Panc1 (cell line): ENCODE measurements at places on chromosomes 16 and 17. TPM values are rescaled to one million over a fixed set of nuclear protein-coding genes. Genes with fewer than 3 reads are reported as not detected.

Gene SKA2
- total RNA-seq = 30.3 TPM

Gene ACAP1
- 2.7 TPM for total RNA-seq

Gene FOXJ1
- total RNA-seq = 0.28 TPM

DNA sequence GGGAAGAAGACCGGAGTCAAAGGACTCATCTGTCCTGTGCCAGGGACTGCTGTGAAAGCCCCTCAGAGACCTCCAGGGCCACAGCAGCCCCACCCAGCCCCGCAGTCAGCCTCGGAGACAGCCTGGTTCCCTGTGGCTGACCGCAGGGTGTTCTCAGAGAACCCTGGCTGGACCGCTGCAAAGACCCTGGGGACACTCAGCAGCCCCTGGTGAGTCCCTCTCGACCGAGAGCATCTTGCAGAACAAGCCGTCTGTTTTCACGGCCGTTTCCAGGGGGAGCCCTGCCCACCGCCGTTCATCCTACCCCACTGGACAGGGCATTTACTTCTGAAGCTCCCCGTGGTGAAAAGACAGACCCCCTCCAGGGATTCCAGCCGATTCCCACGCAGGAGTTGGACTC lies 10.3 kb downstream of the UBALD1 start:
- no peak for DNase-seq

- DNase-seq = no peak
Observed at GRCh38 chr17:76909971-76910760, 42.0 kb downstream of the MGAT5B start.

- no peak for DNase-seq
Observed at GRCh38 chr16:11629071-11630030, 38.9 kb upstream of the SNN start.

Gene KRT32
- 0.72 TPM for total RNA-seq

Gene BCL6B
- 0.18 TPM for total RNA-seq

GRCh38 chr17:8472663-8473062 lies 37.0 kb downstream of the NDEL1 start:
- DNase-seq = no peak

DNA sequence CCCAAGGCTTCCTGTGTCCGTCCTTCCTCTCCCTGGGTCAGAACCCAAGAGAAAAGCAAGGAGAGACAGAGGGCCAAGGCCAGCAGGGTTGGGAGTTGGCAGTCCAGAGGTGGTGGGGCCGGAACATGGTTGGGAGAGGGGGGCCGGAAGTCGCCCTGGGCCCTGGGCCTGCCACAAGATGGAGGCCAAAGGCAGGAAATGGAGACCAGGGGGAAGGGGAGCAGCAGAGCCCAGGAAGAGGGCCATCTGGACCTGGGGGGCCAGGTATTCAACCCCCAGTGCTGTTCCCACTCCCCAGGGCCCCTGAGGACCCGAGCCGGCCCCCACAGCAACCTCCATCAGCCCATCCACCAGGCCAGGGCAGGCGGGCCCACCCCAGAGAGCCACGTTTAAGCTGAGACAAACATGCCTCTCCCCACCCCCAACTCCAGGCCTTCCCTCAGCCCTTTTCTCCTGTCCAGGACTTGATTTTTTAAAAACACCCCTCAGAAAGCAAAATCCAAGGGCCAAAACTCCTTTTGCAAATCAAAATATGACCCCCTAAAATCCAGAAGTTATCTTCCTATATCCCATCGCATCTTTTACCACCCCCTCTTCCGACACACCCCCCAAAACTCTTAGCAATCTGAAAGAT lies 4.4 kb upstream of the BCL6B start:
- DNase-seq = no peak

Gene HS3ST6
- total RNA-seq = 3.3 TPM

- DNase-seq = no peak
Observed at GRCh38 chr16:19716183-19716582, 1.8 kb downstream of the KNOP1 start.

DNA sequence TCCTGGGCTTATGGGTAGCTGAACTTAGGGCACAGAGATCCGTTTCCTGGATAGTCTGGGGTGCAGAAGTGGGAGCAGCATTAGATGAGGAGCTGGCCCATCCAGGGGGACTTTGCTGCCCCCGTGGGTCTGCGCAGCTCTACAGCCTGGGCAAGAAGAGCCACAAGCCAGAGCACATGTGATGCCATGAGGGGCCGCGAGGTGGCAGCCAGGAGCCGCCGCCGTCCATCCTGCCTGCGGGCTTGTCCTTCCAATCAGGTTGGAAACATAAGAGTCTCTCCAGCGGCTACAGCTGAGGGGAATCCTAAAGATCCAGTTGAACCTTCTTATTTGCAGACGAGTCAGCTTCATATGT lies 21.9 kb downstream of the C1QTNF1 start:
- DNase-seq = no peak

DNA sequence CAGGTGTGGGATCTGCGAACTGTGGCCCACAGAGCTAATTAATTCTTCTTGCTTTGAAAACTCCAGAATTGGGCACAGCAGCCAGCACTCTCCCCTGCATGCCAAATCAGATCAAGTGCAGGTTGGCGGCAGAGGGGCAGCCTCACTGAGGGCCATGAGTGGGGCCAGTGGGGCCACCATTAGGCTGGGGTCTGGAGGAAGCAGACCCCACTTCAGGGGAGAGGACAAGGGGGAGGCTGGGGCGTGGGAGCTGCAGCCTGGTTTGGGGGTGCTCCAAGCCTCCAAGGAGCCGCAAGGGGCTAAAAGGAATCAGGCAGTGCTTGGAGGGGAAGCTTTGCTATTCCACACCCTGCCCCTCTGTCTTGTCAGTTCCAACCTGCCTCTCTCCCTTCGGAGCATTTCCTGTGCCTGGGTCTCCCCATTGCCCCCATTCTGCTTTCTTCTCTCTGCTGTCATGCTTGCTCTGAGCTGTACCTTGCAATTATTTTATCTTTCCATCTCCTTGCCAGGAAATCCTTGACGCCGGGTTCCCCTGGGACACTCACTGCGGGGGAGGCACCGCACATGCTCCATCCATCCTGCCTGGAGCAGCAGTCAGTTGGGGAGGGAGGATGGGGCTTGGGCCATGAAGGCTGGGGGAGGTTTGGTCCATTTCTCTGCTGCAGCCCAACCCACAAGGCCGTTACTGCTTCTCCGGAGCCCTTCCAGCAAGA lies 3.3 kb upstream of the ABCC3 start:
- no peak for DNase-seq

DNA sequence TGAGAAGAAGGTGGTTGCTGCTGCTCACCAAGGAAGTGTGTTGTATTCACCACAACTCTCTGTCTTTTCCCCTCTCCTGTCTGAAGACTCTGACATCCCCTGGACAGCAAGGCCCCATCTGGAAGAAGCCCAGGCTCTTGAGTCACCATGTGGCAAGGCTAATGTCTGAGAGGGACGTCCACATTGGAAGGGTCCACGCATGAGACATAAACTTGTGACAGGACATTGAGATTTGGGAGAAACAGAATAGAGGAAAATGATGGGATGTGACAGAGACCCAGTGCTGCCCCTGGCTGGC lies 176.5 kb downstream of the IRF8 start:
- DNase-seq = no peak

Gene SLC38A8
- total RNA-seq = not detected

GRCh38 chr17:81460856-81461460 lies 51.6 kb downstream of the ACTG1 start:
- no peak for DNase-seq

Gene OR1A1
- not detected for total RNA-seq

DNA sequence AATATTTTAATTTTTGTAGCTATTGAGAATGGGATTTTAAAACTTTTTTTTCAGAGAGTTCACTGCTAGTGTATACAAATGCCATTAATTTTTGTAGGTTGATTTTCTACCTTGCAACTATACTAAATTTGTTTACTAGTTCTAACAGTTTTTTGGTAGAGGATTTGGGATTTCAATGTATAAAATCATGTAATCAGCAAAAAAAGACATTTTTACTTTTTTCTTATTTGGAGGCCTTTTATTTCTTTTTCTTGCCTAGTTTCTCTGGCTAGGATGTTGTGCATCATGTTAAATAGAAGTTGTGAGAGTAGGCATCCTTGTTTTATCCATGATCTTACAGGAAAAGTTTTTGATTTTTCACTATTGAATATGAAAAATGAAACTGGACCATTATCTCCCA lies 602.9 kb upstream of the KIF2B start:
- no peak for DNase-seq

Gene RNF222
- not detected for total RNA-seq

DNA sequence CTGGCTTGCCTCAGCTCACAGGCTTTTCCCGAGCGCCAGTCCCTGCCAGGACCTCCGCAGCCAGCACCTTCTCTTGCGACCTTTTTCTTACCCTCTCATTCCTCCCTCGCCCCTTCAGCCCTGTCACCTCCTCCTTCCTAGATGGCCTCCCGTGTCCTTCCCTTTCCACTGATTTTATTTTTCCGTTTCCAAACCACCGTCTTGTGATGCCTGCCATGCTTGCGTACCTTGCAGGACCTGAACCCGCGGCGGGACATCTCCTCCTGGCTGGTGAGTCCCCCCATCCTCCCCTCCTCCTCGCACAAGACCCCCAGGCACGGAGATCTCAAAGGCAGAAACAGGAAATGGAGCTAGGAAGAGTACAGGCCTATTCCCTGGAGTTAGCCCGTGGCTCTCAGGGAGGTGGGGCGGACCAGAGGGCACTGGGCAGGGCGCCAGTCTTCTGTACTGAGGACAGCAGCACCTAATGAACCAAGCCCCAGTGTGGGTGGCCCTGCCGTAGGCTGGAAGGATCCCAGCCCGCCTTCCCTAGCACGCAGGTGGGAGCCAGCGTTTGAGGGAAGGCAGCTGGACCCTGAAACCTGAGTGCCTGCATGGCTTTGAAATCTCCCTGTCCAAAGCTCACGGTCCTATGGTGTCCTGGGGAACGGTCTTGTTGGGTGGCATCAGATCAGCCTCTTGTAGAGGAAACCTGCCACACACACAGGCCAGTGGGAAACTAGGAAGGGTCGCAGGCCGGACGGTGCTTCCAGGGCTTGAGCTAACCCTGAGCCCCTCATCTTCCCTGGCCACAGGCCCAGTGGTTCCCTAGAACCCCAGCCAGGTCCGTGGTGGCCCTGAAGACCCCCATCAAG lies 612 bp downstream of the CISD3 start:
- DNase-seq = no peak

Gene PHKG2
- total RNA-seq = 43.1 TPM

DNA sequence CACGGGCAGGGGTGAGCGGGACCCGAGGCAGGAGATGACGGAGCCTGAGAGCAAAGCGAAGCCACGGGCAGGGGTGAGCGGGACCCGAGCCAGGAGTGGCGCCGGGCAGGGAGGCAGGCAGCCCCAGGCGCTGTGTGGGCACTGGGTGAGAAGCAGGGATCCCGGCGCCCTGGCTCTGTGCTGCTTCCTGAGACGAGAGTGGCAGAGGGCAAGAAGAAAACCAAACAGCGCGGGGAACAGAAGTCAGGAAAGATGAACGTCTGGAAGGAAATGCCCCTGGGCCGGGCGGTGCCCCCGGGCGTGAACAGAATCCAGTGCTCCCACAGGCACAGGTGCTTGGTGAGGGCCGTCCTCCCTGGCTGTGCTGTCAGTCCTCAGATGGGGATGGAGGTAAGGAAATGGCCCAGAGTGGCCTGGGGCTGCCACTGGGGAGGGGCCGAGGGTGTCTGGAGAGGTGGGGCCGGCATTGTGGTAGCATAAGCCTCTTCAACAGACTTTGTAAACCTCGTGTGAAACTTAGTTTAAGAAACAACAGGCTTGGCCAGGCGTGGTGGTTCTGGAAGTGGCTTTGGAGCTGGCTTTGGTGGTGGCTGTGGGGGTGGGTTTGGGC lies 9.8 kb downstream of the ASPSCR1 start:
- no peak for DNase-seq

DNA sequence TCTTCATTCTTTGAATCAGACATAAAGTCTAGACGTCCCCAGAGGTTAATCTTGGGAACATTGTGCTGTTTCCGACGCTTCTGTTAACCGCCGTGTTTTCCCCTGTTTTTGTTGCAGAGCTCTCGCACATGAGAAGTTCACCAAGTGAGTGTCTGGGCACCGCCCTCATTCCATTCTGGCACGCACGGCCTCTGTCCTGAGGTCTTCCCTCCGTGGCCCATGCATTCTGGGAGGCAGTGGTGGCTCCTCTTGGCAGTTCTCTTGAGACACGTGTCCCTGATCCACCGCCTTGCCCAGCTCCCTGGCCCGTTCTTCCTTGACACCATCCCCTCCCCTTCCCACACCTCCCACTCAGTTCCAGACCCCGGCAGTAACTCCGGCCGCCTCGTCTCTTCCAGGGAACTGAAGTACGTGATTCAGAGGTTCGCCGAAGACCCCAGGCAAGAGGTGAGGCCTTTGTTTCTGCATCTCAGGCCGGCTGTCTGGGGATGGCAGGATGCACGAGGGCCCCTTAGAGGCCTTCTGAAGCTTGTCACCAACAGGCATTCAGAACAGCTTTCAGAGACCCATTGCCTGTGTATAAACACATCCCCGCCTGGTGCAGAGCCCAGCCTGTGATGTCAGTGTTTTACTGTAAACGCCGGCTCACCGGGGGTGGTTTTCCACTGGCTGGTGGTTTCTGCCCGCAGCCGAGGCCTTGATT lies 85.9 kb upstream of the PLCG2 start:
- no peak for DNase-seq

GRCh38 chr16:67767953-67768352 lies 38.4 kb downstream of the RANBP10 start:
- DNase-seq = no peak
